Memory B cell (primary cell): ENCODE measurements at places on chromosomes 16 and 17.

GRCh38 chr17:79925242-79925957 lies 86.2 kb upstream of the CBX4 start:
- DNase-seq, result no peak

DNA sequence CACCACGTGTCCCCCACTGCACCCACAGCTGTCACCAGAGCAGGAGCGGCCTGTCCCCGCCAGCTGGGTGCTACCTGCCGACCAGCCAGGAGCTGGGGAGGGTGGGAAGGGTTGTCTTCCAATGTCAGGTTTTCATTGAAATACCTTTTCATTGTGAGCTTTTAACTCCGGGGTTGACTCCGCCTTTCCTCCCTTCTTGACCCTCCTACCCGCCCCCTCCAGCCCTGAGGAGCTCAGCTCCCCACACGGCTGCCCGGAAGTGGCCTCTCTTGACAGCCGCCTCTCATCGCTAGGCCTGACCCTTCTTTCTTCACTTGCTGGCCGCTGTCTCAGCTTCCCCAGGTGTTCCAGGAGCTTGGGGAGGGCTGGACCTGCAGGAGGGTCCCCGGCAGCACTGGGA lies 21.2 kb upstream of the GNG13 start:
- no peak for DNase-seq

- DNase-seq, result no peak
Observed at GRCh38 chr16:65062736-65063583, 58.9 kb downstream of the CDH11 start.

DNA sequence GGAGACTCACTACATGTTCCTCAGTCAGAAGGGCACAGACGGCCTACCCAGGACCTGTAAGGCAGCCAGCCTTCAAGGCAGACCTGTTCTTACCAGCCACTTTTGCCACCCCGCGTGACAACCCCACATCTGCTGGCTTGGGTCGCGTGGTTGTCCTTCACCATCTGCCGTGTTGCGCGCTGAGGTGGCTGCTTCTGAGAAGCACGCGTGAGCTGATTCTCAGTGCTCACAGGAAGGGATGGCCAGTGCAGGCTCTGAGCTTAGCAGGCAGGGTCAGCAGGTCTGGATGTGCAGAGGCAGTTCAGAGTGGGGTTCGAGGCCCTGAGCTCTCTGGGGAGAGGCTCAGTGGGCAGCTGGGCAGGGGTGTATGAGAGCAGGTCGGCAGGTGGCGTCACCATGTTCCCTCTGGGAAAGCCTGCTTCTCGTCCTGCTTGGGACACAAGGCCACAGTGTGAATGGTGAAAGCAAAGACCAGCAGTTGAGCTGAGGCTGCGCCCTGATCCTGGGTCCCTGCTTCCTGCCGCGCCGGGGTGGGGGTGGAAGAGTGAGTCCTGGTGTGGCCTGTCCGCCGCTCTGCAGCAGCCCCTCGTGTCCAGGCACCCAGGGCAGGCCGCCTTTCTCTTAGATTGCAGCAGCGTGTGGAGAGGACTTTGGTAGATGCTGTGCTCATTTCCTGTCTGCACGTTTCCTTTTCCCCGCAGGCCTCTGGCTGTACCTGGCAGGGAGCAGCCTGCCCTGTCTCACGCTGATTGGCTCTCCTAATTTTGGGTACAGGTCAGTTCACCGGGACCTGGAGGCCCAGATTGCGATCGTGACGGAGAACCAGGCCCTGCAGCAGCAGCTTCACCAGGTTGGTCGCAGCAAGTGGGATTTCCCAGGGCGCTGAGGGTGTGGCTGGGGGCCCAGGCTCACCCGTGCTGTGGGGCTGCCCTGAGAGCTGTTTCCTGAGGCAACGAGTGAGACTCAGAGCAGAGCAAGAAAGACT lies 36.0 kb downstream of the PGS1 start:
- DNase-seq, result no peak
